ENCODE measurements at places on chromosomes 13 and 19. TPM values are rescaled to one million over a fixed set of nuclear protein-coding genes. Genes with fewer than 3 reads are reported as not detected.

The CEACAM20 gene
- total RNA-seq, result 1.5 TPM

- no peak for DNase-seq
These were observed 814 bp downstream of the ZNF480 start for GRCh38 chr19:52297601-52298364.

DNA sequence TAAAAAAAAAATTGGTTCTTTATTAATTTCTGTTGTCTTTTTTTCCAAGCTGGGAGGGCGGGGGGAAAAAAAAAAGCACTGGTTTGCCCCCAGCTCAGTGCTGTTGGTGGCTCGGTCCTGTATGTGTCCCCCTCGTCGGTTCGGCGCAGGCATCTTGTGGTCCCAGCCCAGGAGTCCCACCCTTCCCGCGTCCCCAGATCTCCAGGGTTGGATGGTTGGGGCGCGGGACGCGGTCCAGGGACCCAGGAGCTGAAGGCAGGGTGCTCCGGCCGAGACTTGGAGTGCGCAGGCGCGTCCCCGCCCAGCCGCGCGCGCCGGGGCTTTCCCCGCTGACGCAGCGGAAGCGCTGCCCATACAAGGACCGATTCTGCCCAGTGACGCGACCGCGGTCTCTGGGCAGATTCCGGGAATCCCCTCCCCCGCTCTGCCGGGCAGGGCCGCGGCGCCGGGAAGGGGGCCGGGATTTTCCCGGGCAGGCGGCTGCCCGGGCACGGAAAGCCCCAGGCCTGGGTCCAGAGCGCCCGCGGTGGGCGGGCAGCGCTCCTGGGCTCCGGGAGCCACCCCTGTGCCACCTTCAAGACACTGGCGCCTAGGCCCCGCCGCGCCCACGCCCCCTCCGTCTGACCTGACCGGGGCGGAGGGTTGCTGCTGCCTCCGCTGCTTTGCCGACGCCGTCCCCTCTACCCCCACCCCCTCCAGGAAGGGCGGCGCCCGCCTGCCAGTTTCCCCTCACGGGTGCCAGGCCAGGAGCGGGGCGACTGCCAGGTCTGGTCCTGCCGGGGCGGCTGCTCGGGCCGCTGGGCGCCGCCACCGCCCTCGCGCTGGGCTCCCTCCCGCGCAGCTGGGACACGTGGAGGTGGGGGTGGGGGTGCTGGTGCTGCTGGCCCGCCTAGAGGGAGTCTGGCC lies 2.3 kb downstream of the JUNB start:
- DNase-seq, result peak; percentile 96

DNA sequence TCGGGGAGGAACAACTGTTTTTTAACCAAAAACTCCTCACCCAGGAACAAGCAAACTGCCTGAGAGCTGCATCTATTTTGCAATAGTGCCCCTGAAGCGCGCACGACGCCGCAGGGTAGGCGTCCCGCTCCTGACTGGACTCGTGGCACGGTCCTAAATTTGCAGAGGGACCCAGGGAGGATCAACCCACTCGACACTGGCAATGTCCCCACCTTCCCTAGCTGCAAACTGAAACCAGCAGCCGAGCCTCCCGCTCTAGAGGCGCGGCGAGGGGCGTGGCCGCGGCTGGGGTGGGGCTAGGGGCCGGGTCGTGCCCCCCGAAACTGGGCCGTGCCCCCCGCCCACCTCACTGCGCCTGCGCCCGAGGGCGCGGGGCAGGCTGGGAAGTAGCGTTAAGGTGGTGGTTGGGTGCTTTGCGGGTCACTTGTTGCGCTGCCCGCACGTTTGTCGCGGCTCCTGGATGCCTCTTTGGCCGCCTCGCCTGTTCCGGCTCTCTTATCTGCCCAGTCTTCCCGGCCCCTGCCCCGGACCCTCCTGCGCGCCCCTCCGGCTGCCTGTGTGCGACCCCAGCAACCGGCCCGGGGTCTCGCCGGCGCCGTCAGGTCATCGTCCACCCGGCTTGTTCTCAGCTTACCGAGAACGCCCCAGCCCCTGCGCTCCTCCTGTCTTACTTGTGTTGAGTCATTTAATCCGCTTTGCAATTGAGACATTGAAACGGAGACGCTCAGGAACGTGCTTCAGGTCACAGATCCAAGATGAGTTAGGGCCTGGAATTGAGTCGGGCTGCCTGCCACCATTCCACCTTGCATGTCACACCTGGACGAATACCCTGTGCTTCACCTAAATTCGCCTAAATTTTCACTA lies 37.9 kb upstream of the LSM14A start:
- DNase-seq, result peak; percentile 90

DNA sequence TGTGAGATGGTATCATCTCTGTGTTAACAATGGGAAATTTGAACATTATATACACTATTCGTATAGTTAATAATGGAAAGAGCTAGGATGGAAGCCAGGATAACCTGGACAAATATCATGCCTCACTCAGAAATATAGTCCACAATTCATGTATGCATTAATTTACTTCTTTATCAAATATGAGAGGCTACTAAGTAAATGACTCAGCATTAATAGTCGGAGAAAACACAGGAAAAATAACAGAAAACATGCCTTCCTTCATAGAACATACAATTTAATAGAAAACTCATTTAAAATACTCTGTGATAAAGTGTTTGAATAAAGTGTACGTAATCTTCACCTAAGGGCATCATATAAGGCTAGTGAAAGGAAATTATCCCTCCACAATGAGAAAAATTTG lies 383.4 kb upstream of the SLITRK5 start:
- no peak for DNase-seq

DNA sequence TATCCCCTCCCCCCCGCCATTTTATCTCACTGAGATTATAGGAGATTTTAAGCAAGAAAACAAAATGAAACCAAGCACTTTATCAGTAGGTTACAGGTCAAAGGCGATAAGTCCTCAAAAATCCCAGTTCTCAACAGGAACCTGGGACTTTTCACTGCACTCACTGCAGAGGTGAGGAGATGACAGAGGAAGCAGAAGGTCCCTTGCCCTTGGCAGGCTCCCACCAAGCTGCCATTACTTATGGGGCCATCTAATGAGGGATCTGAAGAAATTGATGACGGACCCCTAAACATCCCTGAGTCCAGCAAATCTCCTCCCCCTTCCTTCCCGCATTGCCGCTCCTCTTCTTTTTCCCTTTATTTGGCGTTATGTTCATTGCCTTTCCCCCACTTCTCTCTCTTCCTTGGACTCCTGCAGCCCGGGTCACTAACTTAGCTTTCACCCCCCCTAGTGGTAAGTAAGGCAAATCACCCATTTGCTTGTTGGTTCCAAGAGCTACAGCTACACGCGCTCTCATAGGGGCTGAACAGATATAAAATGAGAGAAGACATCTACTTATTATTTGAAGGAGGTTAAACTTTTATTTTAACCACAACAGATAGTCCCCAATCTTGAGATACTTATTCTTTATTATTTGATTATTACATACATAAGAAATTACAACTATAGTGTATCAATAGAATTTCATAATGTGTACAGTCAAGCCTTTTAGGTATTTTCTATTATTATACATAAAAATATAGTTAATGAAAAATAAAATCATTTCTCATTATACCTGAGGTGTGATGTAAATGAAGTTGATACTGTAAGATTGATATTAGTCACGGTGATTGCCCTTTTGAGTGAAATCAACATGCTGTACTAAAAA lies 52.0 kb upstream of the ARGLU1 start:
- DNase-seq, result peak; percentile 84

DNA sequence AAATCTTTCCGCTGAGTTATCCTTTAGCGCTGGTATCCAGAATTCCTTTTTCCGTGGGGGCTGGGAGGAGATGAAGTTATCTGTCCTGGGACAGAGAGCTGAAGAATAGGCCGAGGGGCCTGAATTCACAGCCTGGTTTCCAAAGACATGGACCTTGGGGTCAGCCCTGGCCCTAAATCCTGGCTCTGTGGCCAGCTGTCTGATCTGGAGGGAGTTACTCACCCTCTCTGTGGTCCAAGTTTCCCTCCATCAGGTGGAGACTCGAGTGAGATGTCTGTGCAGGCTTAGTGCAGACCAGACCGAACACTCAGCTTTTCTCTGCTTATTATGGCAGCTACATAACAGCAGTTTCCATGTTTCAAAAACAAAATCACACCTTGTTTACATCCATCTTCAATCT lies 59.6 kb downstream of the CDADC1 start:
- no peak for DNase-seq

DNA sequence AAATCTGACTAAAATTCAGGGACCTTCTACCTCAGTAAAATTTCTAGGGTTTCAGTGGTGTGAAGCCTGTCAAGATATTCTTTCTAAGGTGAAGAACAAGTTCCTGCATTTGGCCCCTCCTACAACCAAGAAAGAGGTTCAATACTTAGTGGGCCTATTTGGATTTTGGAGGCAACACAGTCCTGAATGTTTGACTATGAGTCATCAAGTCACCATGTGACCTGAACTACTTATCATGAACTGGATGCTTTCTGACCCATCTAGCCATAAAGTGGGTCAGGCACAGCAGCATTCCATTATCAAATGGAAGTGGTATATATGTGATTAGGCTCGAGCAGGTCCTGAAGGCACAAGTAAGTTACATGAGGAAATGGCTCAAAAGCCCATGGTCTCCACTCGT lies 163.0 kb upstream of the IRS2 start:
- no peak for DNase-seq

DNA sequence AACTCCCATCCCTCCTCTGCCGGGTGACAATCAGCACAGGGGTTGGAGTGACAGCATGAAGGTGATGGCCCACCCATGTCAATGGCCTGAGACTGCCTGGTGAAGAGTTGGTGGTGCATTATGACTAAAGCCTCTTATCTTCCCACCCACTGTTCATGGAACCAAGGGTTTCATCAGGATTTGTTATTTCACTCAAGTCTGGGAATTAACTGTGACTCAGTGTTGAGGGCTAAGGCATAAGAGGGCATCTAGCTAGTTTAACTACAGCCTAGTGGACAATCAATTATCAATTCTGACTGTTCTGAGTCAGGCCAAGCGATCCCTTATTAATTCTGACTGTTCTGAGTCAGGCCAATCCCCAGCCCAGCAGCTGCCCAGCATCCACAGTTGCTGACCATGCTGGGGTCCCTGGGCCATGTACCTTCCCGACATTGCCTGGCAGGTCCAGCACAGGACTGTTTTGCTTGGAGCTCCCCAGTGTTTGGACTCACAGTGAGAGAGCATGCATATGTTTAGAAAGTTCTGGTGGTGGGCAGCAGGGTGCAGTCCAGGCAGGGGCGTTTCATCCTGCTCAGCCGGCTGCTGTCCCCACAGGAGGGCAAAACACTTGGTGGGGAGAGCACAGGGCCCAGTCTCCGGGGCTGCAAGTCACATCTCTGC lies 65.5 kb downstream of the RASL11A start:
- DNase-seq, result no peak

The ZNF541 gene
- 0.43 TPM for total RNA-seq

The ZSCAN18 gene
- 30.4 TPM for total RNA-seq

Measured in hepatocyte (in vitro differentiated cells).